ENCODE measurements at places on chromosomes 2 and 18.

DNA sequence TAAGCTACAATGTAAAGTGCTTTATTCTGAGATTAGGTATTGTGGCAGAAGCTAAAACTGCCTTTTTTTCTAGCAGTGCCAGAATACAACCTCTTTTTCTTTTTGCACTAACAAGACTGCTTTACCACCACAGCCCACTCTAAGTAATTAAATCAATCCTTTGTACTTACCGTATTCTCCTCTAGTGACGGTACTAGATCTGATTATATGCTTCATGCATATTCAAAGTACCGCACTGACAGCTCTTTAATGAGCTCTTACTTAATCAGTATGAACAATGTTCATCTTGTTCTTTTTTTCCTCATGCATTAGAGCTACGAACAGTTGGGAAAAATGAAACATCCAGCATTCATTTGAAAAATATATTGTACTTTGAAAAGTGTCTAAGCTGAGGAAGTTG lies 16.1 kb upstream of the OTX1 start:
- no peak for DNase-seq

GRCh38 chr2:49686291-49686690 lies 532.0 kb upstream of the FSHR start:
- peak; percentile 18 for DNase-seq

DNA sequence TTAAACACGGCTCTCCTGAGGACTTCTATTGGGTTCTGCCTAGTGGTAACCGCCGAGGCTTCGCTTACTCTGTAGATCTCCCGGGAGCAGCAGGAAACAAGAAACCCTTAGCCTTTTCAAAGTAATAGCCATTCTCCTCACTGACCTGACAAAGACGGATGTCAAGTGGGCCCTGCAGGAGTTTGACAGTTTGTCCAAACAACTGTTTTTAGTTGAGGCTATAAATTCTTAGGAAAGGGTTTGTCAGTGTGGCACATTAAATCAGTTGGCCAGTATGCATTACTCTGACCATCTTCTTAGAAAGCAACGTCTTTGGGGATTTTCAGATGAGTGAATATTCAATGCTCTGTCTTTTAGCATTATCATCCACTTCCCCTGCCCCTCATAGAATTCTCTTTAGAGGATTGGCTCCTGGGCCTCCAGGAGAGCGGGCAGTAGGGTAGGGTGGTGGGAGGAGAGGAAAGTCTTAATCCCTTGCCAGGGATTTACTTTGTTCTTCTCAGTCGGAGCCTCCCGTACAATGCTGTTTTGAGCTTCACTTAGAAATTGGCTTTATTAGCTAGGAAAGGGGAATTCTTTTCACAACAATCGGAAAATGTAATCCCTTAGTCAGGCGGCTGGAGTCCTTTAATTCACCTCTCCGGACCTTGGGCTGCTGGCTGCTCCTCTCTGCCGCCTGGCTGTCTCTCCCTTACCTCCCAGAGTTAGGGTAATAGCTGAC lies 13.3 kb upstream of the C18orf32 start:
- DNase-seq: no peak

- no peak for DNase-seq
Measured at GRCh38 chr18:57931038-57931437, 113.0 kb upstream of the NEDD4L start.

GRCh38 chr2:167964650-167965413 lies 282.6 kb downstream of the STK39 start:
- DNase-seq: no peak

DNA sequence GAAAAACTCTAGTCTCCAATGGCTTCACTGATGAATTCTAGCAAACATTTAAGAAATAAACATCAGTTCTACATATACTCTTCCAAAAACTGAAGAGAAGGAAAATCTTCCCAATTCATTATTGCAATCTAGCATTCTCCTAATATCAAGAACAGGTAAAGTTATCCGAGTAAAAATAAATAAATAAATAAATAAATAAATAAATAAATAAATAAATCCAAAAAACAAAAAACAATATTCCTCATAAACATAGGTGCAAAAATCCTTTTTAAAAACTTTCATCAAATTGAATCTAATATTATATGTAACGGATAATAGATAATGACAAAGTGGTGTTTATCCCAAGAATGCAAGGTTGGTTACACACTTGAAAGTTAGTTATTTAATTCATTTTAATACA lies 58.4 kb upstream of the TMEM247 start:
- DNase-seq: no peak

DNA sequence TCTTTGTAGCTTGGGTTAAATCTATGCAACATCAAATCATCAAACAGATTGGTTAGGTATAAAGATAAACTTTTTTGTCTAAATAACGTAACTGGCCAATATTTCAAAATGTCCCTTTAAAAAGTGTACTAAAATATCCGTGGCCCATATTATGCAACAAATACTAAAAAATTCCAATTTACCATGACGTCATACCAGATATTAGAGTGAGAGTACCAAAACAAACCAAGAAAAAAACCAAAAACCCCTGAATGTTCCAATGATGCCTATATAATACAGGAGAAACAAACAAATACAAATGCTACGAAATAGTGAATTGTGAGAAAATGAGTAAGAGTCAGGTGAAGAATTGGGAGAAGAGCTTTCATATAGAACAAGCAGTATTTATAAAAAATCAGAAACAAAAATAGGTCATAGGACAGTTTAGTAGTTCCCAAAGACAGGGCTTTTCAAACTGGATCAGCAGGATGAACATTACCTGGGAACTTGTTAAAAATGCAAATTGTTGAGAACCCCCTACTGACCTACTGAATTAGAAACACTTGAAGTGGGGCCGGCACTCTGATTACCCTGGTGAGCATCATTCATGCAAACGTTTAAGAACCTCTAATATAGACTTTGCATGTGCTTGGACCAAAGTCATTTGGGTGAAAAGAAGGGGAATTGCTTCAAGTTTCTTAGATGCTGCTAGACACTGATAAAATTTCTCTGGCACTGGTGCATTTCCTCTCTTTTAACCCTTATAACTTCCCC lies 753.7 kb downstream of the DSC3 start:
- no peak for DNase-seq

GRCh38 chr2:57920342-57920939 lies 126.2 kb upstream of the VRK2 start:
- DNase-seq: no peak

GRCh38 chr2:135494917-135495316 lies 36.1 kb downstream of the ZRANB3 start:
- DNase-seq: no peak

- DNase-seq: no peak
Measured at GRCh38 chr2:118046634-118047210, 32.9 kb upstream of the CCDC93 start.

DNA sequence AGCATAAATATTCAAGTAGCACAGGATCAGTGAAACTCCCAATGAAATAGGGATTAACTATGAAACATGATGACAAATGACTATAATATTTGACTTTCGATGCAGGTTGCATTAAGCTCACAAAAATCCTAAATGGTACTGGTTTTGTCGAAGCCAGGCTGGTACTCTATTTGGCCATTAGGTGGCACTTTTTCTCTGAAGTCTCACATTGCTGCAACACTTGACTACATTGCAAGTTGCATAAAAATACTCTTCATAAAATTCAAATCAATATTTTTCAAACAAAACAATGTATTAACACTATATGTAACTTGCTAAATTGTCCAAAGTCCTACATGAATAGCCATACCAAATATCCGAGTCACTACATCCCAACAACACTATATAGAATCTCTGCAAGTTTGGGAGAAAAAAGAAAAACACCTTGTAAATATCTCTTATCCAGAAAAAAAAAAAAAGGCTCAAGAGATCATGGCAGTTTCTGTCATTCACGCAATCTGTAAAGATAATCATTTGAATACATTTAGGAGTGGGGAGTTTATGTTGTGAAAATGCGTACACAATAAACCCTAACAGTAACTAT lies 9.5 kb downstream of the RTTN start:
- peak; percentile 10 for DNase-seq

- no peak for DNase-seq
Measured at GRCh38 chr2:56410140-56410539, 226.3 kb downstream of the CCDC85A start.

DNA sequence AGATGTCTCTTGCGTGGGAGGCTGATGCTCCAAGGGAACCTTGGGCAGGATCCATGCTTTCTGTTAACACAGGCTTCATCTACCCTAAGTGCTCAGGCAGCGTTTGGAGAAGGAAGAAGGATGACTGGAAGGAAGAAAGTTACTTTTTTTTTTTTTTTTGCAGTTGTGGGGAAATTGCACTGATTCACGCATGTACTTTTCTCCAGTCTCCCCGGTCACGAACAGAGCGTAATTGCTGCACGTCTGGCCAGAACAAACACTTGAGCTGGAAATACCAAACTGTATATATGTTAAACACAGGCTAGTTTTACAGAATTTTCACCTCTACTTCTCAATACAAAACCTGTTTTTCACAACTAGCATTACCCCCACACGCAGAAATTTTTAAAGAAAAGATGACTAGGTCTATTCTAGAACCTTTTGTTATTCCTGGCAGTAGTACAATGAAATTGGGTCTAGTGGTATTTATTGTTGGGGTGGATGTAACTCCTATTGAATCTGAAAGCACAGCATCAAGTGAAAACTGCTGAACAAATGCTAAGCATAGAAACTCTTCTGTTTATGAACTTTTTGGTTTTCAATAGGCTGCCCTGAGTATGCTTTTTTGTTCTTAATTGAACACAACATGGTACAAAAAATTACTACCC lies 9.3 kb upstream of the SCYGR5 start:
- no peak for DNase-seq

DNA sequence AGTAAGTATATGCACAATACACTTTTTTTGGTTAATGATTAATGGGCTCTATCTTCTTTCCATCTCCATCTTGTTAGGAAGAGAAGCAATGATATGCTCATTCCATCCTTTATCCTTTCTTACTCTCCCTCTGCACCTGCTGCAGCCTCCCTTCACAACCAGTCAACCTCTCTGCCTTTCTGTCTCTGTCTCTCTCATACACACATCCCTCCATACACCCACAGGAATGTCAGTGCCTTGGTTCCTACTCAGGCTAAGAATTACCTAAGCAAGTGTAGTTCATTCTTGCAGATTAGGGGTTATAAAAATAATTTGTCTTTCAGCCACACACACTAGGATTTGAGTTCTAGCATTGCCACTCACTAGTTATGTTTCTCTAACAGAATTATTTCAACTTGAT lies 45.6 kb downstream of the MAP2 start:
- no peak for DNase-seq

GRCh38 chr2:188522517-188522916 lies 230.8 kb downstream of the GULP1 start:
- DNase-seq: no peak

- no peak for DNase-seq
Measured at GRCh38 chr2:158815658-158816057, 20.5 kb downstream of the DAPL1 start.

DNA sequence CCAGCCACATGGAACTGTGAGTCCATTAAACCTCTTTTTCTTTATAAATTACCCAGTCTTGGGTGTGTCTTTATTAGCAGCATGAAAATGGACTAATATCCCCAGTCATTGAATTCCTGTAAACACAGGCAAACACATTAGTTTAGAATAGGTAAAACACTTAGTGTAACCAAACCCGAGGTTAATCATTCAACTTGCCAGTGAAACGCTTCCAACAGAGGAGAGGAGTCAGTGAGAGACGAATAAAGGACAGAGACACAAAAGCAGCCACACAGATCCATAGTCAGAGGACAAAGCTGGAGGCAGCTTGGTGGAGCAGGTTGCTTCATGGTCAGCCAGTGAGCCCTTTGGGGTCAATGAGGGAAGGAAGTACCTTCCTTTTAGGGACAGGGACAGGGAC lies 348.1 kb downstream of the TGIF1 start:
- no peak for DNase-seq

DNA sequence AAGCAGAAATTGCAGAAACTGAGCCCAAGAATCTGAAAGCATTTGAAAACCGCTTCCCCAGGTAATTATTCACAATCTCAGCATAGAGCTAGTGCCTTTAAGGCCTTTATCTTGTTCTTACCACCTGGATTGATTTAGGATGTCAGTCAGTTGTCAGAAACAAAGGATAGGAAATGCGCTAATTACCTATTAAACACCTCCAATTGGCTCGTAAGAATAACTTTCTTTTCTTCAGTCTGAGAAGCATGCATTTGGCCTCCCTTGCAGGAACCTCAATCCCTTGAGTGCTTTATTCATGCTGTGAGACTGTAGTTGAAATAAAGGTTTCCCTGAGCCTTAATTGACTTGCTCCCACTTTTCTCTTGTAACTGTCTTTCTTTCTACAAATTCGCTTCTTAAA lies 400.3 kb upstream of the LRATD1 start:
- no peak for DNase-seq

- no peak for DNase-seq
Measured at GRCh38 chr18:76823161-76823538, 793 bp downstream of the ZNF236 start.

DNA sequence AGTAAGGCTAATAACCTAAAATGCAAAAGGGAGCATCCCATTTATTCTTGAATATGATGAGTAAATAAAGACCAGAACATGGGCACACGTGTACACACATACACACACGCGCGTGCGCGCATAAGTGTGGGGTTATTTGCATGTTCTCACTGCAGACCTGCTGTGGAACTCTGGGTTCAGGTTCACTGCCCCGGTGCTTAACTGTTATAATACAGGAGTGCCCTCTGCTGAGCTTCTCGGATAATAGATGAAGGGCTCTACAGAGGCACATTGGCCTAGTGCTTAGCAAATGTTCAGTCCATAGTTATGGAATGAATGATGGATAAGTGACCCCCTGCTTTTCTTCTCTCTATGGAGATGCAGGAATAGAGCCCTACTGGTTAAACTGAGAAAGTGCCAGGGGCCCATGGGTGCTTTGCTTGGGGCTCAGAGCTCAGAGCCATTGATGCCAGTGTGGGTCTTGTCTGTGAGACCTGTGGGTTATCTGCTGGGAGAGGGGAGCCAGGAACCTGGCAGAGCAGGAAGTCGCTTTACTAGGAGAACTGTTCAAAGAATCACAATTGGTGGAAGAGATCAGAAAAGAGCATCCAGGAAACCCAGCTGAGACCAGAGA lies 3.6 kb upstream of the ARL4C start:
- peak; percentile 46 for DNase-seq

GRCh38 chr2:30776831-30777635 lies 30.2 kb downstream of the CAPN13 start:
- DNase-seq: no peak

- no peak for DNase-seq
Measured at GRCh38 chr18:47108998-47109405, 41.3 kb downstream of the HDHD2 start.

- no peak for DNase-seq
Measured at GRCh38 chr18:56330366-56331110, 307.9 kb downstream of the TXNL1 start.

GRCh38 chr2:212871597-212871996 lies 279.8 kb downstream of the IKZF2 start:
- DNase-seq: no peak

DNA sequence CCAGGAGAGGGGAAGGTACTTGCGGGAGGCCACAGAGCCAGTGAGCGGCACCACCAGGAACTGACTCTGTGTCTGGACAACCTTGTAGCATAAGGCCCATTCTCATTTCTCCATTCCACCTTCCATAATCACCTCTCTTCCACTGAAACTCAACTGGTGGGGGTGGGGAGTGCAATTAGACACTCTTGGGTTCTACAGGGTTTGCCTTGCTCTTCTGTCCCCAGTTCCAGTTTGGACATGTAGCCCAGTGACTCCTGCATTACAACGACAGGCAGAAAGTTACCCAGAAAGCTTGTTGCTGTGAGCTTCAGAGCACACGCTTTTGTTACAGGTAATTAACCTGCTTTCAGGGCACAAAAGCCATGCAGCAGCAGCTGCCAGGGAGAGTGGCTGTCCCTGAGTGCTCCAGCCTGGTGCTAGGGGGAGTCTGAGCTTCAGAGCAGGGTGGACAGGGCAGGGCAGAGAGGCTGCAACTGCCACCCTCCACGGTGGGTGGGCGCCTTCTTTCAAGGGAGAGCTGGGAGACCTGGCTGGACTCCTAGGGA lies 65.2 kb downstream of the COPS8 start:
- DNase-seq: no peak
